ENCODE measurements at places on chromosomes 2 and 18. TPM values are rescaled to one million over a fixed set of nuclear protein-coding genes. Genes with fewer than 3 reads are reported as not detected.

GRCh38 chr2:230578106-230578505 lies 134.5 kb upstream of the CAB39 start:
- no peak overlapping the region for H3K27ac ChIP-seq
- no peak overlapping the region for H3K4me3 ChIP-seq
- no peaks in the 10 kb centered on the region for H3K36me3 ChIP-seq
- no peak for DNase-seq
- H3K27me3 ChIP-seq = peaks cover 7% of the 10 kb centered on the region

- no peaks in the 10 kb centered on the region for H3K4me1 ChIP-seq
- H3K4me3 ChIP-seq = no peak overlapping the region
- H3K27me3 ChIP-seq = no peaks in the 10 kb centered on the region
- H3K27ac ChIP-seq = no peak overlapping the region
These were observed 451.9 kb downstream of the ARHGAP15 start for GRCh38 chr2:143581134-143581533.

GRCh38 chr2:198309673-198310280 lies 505.4 kb downstream of the PLCL1 start:
- H3K36me3 ChIP-seq = no peaks in the 10 kb centered on the region
- H3K27me3 ChIP-seq = no peaks in the 10 kb centered on the region
- peak; percentile 38 for DNase-seq
- no peak overlapping the region for H3K4me3 ChIP-seq

GRCh38 chr2:98664323-98664722 lies 55.9 kb downstream of the UNC50 start:
- H3K27ac ChIP-seq = no peak overlapping the region
- no peak for DNase-seq
- no peaks in the 10 kb centered on the region for H3K4me1 ChIP-seq
- H3K27me3 ChIP-seq = peaks cover 2% of the 10 kb centered on the region
- H3K4me3 ChIP-seq = no peak overlapping the region
- H3K36me3 ChIP-seq = no peaks in the 10 kb centered on the region

The LRRC30 gene
- not detected for total RNA-seq

All from IMR-90 (cell line).